ENCODE measurements at places on chromosomes 4 and X. TPM values are rescaled to one million over a fixed set of nuclear protein-coding genes. Genes with fewer than 3 reads are reported as not detected.

SLC49A3 gene
- total RNA-seq = 3.1 TPM

ACSL1 gene
- total RNA-seq = 302 TPM

RASL11B gene
- total RNA-seq = 0.40 TPM

DNA sequence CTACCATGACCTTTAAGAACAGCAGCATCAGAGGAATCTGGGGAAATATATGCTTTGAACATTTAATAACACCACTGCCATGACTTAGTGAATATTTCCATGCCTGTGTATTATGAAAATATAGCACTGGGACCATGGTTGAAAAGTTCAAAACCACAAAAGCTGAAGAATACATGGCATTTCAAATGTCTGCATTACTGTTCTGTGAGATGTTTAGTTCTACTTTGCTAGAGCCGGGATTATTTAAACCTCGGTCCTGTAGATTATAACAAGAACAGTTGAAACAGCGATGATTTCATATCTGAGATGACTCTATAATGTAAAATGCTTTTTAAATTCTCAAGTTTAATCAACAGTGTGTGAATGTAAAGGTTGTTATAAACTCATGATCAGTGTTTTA is 126.7 kb upstream of the AGA start:
- DNase-seq = no peak

GRCh38 chrX:40488296-40488695 is 92.5 kb upstream of the ATP6AP2 start:
- DNase-seq = no peak

DNA sequence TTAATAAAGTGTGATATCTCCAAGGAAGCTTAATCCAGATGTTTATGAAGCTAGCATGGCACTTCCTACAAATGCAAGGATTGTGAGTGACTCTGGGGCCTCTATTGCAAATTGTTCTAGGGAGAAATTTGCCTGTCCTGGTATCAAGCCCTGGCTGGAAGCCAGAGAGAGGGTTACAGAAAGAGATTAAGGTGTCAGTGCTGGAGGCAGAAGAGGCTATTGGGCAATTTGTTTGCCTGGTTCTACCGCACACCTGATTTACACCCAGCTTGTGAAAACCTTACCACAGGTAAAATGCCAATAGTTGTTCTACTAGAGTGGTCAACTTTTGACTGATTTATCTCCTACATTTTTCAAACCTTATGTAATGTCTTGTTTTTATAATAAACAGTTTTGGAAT is 186.7 kb upstream of the FAT1 start:
- no peak for DNase-seq

CFP gene
- 0.51 TPM for total RNA-seq

DNA sequence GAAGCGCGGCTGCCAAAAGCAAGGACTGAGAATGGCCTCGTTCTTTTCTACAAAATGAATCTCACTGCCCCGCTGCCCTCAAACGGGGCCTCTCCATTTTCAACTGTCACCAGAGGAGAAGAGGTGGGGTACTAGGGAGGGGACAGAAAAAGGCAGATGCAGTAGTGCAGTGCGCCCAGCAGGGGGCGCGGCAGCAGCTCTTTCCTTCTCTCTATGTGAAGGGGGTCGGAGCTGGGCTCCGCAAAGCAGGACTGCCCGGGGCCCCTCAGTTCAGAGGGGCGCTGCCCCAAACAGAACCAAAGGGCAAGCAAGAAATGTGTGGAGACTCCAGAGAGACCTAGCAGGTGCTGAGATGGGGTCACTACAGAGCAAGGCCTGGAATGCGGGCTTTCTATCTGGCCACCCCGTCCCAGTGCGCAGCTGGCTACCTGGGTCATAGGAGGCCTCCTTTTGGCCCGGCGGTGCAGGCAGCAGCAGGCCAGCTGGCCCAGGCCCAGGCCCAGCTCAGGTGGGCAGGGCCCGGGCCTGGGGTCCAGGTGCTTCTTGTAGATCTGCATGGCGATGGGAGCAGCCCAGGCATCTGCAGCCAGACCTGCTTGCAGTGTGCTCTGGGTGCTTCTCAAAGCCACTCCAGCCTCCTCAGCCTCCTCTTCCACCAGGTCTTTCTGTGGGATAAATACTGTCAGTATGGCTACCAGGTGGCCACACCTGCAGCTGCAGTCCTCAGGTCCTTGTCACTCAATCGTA is 5.9 kb downstream of the IRAK1 start:
- peak; percentile 71 for DNase-seq

GPR173 gene
- 0.13 TPM for total RNA-seq

ATOH1 gene
- not detected for total RNA-seq

DNA sequence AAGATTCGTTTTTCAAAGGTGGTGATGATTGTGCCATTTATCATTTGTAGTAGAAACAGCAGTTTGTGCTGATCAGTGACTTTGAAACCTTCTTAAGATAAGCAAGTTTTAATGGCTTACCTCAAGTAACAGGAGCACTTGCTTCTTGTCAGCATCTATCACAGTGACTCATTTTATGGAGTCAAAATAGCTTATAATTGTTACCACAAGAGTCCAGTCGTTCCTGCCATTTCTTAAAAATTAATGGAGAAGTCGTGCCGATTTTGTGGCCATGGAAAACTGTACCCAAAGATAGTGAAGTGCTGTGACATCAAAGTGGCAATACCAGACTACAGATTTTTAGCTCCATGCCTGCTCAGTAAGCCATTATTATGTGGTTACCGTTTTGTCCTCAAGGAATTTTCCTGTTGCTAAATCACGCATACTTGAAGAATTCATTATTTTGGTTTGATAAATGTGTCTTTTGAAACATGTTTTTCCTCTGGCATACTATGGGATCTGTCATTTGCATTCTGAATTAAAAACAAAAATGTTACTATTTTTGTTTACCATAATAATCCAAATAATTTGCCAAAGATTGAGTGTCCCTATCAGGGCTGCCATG is 129.9 kb downstream of the CBR4 start:
- DNase-seq = no peak

FAM53A gene
- total RNA-seq = 1.9 TPM

DNA sequence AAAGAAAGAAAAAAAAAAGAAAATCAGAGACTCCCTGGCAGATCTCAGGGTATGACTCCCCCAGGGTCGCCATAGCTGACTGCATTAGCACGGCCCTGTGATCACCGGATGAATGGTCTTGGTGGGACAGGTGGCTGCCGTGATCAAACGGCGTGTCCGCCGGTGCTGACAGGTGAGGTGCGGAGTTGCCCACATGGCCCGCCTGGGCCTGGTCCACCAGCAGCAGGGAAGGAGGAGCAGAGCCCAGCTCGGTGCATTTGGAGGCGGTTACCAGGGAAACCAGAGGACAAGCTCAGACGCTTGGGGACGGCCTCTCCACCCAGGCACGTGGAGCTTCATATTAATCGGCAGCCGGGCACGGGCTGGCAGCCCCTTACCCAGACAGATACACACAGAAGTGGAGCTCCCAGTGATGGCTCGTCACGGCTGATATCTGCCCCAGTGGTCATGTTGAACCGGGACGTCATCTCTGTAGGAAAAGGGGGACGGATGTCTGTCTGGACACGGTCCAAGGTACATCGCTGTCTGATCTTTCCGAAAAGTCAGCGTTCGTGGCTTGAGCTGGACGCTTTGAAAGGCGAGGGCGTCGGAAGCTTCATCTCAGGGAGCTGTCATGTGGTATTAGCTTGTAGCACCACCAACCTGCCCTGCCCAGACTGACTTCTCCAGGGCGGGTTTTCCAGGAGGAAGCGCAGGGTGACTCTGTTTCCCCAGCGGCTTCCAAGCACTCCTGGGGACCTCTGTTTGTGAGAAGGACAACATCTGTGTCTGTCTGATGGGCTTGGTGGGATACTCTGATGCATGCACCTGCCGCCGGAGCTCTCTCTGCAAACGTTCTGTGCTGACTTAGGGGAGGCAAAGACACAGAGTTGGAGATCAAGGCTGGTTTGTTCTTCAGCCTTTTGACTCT is 180.7 kb downstream of the CRLF2 start:
- DNase-seq = no peak

SLC6A14 gene
- not detected for total RNA-seq

DCHS2 gene
- 0.20 TPM for total RNA-seq

- no peak for DNase-seq
Measured at GRCh38 chr4:128457726-128458125, 170.1 kb upstream of the PGRMC2 start.

GRCh38 chr4:156686120-156686519 is 285.5 kb downstream of the PDGFC start:
- no peak for DNase-seq

H2BW2 gene
- not detected for total RNA-seq
